ENCODE measurements at places on chromosomes 3 and 15.

GRCh38 chr3:174863488-174863887 is 4.4 kb downstream of the NAALADL2 start:
- DNase-seq: no peak

DNA sequence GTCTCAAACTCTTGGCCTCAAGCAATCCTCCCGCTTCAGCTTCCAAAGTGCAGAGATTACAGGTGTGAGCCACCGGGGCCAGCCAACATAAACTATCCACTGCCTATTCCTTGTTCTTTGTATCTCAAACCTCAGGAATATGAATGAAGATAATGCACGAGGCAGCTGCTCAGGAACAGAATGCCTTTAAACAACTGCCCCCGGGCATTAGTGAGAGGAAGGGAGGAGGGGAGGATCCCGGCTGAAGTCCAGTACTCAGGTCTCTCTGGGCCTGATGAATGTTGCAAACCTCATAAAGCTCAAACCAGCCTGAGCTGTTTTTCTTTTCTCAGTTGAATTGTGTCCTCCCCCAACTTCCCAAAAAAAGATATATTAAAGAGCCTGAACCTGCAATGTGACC is 26.9 kb upstream of the MTMR14 start:
- no peak for DNase-seq

DNA sequence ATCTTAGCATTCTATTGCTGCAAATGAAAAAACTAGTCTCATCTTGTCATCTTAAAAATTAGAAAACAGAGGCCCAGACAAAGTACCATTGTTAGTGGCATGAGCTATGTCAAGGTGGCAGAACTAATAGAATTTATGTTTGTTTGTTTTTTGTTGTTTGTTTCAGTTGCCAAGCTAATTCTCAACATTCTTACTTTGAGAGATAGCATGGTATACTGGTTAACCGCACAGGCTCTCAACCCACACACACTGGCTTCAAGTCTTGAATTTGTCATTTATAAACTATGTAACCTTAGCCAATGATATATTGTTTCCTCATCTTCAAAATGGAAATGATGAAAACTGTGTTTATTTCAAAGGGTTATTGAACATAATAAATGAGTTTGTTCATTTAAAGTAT is 367.6 kb upstream of the PLSCR5 start:
- DNase-seq: no peak

GRCh38 chr15:31382713-31383045 is 56.0 kb downstream of the KLF13 start:
- DNase-seq: no peak

DNA sequence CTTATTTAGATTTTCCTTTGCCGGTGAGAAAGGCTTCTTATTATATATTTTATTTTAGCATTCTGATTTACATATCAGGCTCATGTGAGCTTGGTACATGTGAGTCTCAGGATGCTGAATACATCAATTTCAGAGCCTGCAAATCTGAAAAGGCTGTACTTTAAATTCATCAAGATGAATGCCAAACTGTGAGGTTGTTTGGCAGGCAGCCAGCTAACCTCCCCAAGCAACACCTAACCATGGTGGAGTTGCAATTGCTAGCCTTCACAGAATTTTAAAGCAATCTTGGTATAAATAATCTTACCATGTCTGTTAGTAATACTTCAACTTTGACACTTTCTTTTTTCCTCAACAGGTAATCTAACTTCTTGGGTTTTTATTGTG is 252.5 kb downstream of the CDIN1 start:
- no peak for DNase-seq

DNA sequence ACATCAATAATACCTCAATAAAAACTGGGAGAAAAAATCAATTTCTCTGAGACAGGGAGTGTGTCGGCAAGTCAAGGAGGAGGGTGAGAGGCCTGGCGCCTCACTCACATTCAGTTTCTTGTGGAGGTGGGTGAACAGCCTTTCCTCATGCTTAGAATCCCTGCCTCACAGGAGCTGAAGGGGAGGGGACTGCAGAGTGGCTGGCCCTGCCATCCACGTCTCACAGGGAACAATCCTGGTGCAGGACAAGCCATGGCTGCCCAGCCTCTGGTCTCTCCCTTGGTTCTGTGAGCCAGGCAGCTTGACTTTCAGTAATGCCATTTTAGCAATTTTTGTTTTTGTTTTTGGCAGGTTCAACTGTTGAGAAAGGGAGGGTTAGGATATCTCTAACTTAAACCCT is 126.5 kb upstream of the HACD2 start:
- no peak for DNase-seq

DNA sequence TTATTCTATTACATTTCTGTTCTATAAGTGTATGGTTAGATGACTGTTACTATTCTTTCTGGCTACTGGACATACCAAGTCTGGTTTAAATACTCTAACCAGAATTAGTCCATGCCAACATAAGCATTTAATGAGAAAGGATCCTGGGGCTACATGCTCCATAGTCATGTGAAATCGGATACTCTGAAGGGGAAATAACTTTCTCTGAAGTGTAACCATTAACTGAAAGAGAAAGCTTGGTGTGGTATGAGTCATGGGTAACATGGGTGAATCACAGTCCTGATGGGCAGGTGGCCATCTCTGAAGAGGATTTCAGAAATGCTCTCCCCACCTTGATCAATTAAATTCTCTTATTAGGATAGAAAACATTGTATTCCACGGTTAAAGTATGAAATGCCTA is 69.4 kb downstream of the FHIT start:
- peak; percentile 24 for DNase-seq

DNA sequence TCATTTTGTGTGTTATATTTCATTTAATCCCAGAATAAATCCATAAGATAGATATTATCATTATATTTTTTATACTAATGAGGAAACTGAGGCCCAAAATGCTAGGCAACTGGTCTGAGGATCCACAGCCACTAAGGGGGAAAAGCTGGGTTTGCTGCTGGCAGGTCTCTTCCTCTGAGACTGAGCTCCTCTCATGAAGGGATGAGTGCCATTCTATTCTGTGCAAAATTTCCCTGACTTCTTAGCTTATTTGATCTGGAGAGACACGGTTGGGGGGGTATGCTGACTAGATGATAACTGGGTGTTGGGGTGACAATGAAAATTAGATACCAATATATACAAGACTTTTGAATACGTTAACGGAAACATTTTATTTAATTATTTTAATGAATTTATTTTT is 1.9 kb downstream of the GCSAM start:
- no peak for DNase-seq

DNA sequence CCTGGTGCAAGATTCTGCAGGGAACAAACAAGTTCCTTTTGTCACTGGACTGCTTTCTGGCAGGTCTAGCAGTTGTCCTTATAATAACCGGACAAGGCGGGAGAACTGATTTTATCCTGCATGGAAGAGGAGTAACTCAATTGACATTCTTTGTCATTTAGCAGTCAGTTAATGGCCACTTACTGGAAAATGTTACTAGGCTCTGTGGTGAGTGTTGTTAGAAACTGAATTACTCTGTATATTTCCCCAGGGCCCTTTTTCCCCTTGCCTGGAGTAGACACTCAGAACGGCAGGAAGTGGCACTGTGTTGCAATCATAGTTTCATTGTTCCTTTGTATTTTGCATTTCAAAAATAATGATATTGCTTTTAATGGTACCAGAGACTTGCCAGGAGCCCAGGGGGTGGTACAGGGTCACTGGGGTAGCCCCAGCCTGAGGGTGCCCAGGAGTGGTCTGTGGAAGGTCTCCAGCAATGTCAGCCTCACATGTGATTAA is 318.6 kb upstream of the LRRFIP2 start:
- no peak for DNase-seq

- no peak for DNase-seq
Observed at GRCh38 chr3:129985113-129985512, 10.6 kb downstream of the TRH start.

DNA sequence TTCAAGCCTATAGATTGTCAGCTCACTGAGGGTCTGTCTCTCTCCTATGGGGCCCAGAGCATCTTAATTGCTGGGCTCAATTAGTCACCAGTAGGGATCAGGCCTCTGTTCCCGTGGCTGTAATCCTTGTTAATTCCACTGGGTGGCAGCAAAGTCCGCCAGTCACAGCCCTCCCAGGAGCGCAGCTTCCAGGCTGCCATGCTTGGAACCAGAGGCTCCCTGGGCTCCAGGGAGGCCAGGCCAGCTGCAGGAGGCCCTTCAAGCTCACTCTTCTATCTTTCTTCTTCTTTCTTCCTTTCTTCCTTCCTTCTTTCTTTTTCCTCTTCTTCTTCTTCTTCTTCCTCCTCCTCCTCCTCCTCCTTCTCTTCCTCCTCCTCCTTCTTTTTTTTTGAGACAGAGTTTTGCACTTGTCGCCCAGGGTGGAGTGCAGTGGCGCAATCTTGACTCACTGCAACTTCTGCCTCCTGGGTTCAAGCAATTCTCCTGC is 14.4 kb downstream of the RNU5B-1 start:
- peak; percentile 89 for DNase-seq

- DNase-seq: no peak
Observed at GRCh38 chr15:36608180-36608579, 28.8 kb downstream of the CDIN1 start.

- DNase-seq: peak; percentile 38
Observed at GRCh38 chr15:40323953-40324937, 753 bp downstream of the INAFM2 start.

- DNase-seq: no peak
Observed at GRCh38 chr3:33790091-33790490, 8.3 kb upstream of the PDCD6IP start.

DNA sequence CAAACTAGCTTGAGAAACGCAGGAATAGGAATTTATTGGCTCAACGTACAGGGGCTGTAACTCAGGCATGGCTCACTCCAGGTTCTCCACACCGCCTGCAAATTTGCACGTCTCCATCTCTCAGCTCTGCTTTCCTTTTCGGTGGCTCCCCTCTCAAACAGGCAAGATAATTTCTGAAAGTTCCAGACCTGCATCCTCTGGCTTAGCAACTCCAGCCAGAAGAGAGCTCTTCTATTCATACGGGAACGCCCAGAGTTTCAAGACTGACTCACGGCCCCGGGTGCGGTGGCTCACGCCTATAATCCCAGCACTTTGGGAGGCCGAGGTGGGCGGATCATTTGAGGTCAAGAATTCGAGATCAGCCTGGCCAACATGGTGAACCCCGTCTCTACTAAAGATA is 139.7 kb upstream of the BNIP2 start:
- no peak for DNase-seq

- no peak for DNase-seq
Observed at GRCh38 chr3:51974277-51974962, 444 bp upstream of the ABHD14A start.

GRCh38 chr15:95620934-95621579 is 709.4 kb upstream of the NR2F2 start:
- no peak for DNase-seq

GRCh38 chr3:114362815-114363214 is 69.0 kb downstream of the TIGIT start:
- DNase-seq: no peak

DNA sequence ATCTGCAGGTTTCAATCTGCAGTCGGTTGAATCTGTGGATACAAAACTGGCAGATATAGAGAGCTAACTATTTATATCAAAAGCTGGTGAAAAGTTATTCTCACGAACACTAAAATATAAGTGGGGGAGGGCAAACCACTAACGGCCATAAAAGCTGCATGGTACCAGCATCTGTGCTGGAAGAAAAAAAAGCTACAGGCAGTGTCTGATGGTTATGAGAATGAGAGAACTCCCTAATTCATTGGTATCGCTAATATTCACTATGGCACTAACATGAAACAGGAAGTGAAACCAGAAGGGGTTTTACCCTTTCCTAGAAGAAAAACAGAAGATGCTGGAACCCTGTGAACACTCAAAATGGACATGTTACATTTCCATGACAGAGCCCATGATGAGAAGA is 15.9 kb downstream of the CEP70 start:
- DNase-seq: no peak

- DNase-seq: no peak
Observed at GRCh38 chr3:138354376-138354775, 6.0 kb downstream of the MRAS start.

DNA sequence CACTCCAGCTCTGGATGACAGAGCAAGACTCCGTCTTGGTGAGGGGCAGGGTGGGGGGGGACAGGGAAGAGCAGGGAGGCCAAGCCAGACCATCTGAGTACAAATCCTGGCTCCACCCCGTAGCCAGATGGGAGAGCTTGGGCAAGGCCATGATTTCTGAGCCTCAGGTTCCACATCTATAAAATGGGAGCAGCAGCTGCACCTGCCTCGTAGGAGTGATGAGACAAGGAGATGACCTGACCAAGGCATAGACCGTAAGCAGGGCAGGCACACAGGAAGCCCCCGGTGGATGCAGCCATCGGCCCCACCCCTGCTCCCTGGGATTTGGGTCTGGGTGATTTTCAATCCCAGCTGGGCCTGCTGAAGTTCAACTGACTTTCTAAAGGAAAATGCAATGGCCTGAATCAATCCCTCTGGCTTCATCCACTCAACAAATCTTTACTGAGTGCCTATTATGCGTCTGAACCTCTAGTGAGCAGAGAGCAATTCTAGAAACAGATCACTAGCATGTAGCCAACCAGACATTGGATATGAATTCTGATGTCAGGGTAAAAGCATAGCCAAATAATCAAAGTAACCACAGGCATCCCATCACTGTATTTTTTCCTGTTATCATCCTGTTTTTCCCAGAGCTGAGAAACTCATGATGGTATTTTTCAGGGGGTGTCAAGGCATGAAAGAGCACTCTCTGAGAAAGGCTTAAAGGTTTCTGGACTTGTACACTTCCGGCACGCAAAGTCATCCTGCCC is 141.2 kb downstream of the NUP210 start:
- no peak for DNase-seq

DNA sequence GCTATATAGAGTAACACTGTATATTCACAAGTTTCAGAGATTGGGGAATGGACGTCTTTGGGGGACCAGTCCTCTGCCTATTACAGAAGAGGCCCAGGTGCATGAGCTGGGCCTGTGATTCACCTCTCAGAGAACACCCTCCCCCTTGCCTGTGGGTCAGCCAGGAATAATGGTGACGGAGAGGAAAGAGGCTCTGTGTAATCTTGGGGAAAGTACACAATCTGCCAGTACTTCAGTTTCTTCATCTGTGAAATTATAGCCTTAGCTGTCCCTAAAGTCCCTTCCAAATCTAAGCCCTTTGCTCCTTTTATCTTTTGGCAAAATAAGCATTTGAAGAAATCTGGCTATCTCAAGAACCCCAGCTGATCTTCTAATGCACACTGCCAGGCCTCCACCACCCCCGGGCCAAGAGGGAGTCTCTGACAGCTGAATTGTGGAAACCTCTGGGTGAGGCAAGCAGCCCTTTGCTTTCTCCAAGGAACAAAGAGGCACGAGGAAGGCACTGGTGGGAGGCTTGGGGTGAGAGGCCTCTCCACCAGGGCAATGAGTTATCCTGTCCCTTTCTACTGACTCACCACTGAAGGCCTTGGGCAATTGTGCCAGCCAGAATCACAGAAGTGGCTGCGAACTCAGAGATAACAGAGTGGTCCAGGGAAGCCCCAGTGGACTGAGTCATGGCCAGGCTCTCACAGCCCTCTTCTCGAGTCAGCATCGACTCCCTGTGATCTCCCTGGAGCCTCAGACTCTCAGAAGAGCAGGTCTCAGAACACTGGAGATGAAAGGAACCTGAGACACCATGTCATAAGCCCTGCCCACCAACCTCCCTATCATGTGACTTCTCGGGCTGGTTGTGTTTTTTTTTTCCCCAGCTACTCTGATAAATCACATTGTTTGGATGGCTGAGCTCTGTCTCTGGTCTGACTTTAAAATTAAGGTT is 31.8 kb downstream of the CCNL1 start:
- peak; percentile 96 for DNase-seq
